GM12878 (cell line): ENCODE measurements at places on chromosomes 5 and 9. TPM values are rescaled to one million over a fixed set of nuclear protein-coding genes. Genes with fewer than 3 reads are reported as not detected.

DNA sequence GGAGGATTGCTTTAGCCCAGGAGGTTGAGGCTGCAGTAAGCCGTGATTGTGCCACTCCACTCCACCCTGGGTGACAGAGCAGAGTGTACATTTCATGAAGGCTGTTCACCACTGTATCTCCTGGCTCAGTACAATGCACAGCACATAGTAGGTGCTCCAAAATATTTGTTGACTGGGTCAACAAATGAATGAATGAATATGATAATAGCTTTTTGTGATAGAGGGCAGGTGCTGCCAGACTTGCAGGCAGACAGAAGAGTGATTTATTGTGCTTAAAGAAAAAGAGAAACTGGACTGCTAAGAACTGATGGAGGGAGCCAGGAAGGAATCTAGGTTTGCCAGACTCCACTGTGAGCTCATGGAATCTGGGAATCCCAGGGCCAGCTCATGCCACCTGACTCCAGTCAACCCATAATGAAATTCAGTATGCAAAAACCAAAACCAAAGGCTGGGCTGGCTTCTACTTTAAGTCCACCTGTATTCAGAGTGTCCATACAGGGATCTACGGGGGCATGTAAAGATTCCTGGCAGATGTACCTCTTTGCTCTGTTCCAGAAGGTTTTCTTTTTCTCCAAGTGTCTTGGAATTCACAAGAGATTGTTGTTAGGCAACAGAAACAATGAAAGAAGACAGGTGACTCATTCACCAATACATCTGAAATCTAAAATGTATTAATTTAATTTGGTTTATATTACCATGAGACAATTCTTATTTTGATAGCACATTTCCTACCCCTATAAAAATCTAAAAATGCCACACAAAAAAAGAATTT lies 15.5 kb upstream of the CTNNA1 start:
- DNase-seq = no peak

- no peak for DNase-seq
Measured at GRCh38 chr9:133306242-133307204, 29.5 kb downstream of the SURF6 start.

Gene IRX4
- not detected in 2 replicates for total RNA-seq

Gene NUTM2F
- not detected in 2 replicates for total RNA-seq

Gene MIGA2
- 27.8 and 31.0 TPM in 2 replicates for total RNA-seq

- DNase-seq = no peak
Measured at GRCh38 chr9:113310538-113310937, 7.4 kb upstream of the RNF183 start.
